ENCODE measurements at places on chromosomes 13 and 19. TPM values are rescaled to one million over a fixed set of nuclear protein-coding genes. Genes with fewer than 3 reads are reported as not detected.

The SAFB2 gene
- total RNA-seq: 41.3 TPM

The ZNF837 gene
- total RNA-seq: 0.28 TPM

DNA sequence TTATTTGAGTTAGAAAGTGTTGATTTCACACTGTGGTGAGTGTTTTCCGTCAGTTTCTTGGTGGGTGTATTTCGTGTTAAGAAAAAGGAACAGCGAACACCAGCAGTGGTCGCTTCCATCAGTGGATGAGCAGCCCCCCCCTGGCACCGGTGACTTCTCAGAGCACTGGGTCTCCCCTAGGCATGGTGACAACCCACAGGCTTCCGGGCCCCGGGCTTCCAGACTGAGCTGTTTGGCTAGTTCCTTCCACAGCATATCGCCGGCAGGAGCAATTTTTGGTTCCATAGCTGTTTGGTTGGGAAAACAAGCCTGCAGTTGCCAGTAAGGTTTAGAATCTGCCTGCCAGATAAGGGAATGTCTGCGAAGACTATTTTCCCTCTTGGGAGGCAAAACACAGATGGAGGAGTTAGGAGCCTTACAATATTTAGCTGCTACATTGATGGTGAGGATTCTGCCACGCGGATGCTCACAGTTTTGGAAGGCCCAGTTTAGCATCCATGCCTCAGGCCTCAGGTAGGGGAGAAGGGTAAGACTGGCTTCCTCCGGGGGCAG is 18.7 kb upstream of the ZNF536 start:
- no peaks in the 10 kb centered on the region for H3K36me3 ChIP-seq
- DNase-seq: no peak
- H3K4me1 ChIP-seq: no peaks in the 10 kb centered on the region

GRCh38 chr19:12944104-12944674 is 1.5 kb upstream of the RAD23A start:
- no peaks in the 10 kb centered on the region for H3K27me3 ChIP-seq
- H3K27ac ChIP-seq: no peak overlapping the region
- H3K36me3 ChIP-seq: peaks cover 64% of the 10 kb centered on the region
- H3K4me3 ChIP-seq: no peak overlapping the region
- DNase-seq: no peak

- no peaks in the 10 kb centered on the region for H3K27me3 ChIP-seq
- no peak for DNase-seq
These were observed 5.2 kb downstream of the FAAP24 start for GRCh38 chr19:32977280-32977679.

- no peaks in the 10 kb centered on the region for H3K36me3 ChIP-seq
- H3K27ac ChIP-seq: no peak overlapping the region
- DNase-seq: no peak
These were observed 668 bp downstream of the ZFR2 start for GRCh38 chr19:3867971-3868769.

GRCh38 chr19:49773663-49774350 is 7.0 kb downstream of the AP2A1 start:
- no peaks in the 10 kb centered on the region for H3K27me3 ChIP-seq
- no peak overlapping the region for H3K27ac ChIP-seq
- H3K36me3 ChIP-seq: no peaks in the 10 kb centered on the region

DNA sequence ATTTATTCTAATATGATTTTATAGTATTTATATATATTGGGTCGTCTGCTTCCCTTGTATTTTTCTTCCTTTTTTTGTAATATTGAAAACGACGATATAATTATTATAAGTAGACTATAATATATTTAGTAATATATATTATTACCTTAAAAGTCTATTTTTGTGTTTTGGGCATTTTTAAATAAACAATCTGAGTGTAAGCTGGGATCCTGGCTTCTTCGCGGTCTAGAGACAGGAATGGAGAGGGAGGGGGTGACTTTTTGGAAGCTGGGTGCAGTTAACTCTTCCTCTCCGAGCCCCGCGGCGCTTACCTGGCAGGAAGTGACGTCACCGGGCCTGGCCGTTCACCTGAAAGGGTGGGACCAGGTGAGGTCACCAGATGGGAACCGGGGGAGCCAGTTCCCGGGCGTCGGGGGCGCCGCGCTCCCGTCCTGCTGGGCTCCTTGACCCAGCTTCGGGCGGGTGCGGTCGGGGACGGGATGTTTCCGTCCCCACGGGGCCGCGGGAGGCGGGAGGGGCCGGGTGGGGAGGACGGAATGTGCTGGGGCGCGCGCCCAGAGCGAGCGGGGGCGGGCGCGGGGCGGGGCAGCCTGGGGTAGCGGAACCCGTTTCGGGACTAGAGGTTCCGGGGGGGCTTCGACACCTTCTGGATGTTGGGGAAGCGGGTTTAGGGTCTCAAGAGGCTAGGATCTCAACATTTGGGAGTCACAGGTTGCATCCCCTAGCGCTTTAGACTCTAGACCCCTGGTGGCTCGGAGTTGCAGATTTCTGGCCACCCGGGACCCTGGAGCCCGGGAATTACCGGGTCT is 2.8 kb downstream of the ZFP36 start:
- H3K36me3 ChIP-seq: peaks cover 14% of the 10 kb centered on the region
- peaks cover 13% of the 10 kb centered on the region for H3K4me1 ChIP-seq
- peak overlapping the region; percentile 80 for H3K4me3 ChIP-seq

All from heart left ventricle (tissue), 16 donors.